ENCODE measurements at places on chromosomes 7 and 10. TPM values are rescaled to one million over a fixed set of nuclear protein-coding genes. Genes with fewer than 3 reads are reported as not detected.

The AGR3 gene
- total RNA-seq, result not detected

The ARPC1A gene
- 260 TPM for total RNA-seq

The MAT1A gene
- total RNA-seq, result not detected

The STOX1 gene
- total RNA-seq, result 0.15 TPM

The ODAD2 gene
- total RNA-seq, result 0.59 TPM

The CRYGN gene
- not detected for total RNA-seq

Data from bronchus fibroblast of lung (primary cell).